ENCODE measurements at places on chromosomes 7 and 10.

DNA sequence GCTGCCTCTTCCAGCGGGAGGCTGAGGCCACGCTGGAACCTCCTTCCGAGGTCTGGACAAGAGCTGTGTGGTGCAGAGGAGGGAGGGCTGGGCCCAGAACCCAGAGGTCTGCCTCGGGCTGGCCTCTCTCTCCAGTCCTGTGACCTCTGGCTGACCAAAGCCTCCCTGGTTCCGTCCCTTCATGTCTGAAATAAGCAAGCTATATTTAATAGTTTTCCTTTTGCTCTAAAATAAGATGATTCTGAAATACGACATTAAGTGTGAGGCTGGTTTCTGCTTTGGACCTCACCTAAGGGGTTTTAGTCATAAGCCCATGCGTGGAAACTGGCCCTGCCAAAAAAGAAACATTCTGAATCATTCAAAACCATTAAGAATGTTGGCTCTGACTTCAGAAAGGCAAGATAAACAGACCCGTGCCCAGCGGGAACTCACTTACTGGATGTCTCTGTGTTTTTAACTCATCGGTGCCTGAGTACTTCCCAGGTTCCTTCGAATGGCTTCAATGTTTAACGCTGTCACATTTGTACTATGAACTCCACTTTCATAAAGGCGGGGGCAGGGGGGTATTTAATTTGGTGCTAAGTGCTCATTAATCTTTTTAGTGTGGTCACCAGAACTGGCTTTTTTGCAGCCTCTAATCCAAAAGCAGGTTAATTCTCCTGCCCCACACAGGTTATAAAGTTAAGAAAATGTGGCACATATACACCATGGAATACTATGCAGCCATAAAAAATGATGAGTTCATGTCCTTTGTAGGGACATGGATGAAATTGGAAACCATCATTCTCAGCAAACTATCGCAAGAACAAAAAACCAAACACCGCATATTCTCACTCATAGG, 157.5 kb upstream of the KLF14 start:
- DNase-seq: peak; percentile 22

DNA sequence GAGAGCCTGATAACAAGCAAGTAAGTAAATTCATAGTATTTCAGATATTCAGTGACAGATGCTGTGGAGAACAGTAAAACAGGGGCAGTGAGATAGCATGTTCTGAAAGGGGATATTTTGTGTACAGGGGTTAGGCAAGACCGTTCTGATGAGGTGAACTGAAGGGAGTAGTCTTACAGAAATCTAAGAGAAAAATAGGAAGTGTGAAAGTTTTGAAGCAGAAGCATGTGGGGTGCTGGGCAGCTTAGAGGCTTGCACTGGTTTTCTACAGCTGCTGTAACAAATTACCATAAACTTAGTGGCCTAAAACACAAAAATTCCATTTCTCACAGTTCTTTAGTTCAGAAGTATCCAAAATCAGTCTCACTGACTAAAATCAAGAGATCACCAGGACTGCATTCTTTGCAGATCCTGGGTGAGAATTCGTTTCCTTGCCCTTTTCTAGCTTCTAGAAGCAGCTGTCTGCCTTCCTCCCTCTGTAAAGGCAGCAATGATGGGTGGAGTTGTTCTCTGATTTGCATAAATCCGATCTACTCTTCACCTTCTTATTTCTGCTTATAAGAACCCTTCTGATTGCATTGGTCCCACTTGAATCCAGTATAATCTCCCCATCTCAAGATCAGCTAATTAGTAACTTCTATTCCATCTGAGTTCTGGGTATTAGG, 7.5 kb upstream of the KLF14 start:
- DNase-seq: no peak

DNA sequence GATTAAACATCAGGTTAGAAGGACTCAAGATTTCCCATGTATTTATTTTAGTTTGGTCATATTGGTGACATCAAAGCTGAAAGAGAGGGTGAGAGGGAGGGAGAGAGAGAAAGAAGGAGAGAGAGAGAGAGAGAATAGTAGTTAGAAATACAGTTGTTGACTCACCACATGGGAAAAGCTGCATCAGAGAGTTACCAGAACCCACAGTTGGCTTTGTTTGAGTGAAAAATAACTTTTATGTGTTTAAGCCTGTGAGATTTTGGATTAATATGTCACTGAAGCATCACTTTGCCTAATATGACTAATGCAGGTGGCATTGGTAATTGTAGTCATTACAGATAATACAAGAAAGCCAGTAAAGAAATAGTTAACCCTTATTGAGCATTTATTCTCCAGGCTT, 303.9 kb downstream of the REEP3 start:
- DNase-seq: no peak

GRCh38 chr7:117621075-117621618, 141.3 kb downstream of the CFTR start:
- DNase-seq: no peak

DNA sequence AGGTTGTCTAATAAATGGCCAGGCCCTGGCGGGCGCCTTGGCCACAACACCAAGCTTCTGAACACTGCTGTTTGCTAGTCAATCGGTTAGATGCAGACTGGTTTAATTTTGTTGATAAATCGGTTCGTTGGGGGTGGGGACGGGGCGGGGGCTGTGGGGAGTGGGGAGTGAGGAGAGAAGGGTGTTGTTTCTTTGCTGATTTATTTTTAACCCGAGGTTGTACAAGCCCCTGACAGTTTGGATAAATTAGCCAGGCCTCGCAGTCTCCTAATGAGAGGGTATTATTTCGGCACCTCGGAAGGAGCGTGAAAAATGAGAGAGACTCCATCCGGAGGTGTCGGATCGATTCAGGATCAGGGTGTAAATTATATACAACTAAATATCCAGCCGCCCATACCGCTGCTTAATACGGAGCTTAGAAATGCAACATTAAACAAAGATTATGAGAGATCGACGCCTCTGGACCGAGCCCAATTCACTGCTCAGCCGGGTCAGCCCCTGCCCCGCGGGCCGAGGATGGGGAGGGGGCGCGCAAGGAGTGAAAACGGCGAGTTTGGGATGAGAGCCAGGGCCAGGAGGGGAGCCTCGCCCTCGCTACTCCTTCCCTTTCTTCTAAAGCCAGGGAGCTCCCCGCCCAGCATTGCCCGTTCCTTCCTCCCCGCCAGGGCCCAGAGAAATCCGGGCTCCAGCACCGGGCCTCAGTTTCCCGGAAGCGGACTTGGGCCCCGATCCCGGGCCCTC, 8.0 kb downstream of the UNCX start:
- DNase-seq: no peak

DNA sequence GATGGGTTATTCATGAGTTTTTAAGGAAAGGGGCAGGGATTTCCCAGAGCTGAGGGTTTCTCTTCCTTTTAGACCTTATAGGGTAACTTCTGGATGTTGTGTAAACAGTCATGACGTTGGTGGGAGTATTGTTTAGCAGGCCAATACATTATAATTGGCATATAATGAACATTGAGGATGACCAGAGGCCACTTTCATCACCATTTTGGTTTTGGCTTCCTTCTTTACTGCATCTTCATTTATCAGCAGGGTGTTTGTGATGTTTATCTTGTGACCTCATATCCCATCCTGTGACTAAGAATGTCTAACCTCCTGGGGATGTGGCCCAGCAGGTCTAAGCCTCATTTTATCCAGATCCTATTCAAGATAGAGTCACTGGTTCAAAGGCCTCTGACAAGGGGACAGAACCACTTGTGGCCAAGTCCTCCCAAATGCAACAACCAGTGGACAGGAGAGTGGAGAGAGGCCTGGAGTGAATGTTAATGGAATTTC, 77.3 kb upstream of the RPA3 start:
- no peak for DNase-seq

- no peak for DNase-seq
These were observed 32.1 kb downstream of the TMEM60 start for GRCh38 chr7:77765906-77766800.

DNA sequence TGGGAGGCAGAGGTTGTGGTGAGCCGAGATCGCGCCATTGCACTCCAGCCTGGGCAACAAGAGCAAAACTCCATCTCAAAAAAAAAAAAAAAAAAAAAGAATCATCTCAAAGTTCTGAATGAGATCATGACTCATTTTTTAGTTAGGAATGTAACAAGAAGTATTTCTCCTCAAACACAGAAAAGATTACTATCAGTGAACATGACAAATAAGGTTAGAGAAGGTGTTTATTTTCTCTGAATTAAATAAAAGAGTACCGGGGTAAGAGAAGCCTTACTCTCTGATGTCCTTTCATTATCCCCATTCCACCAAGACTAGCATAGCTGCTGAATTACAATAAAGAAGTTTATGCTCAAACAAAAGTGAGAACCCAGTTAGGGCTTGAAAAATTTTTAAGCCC, 50.1 kb downstream of the IPMK start:
- DNase-seq: no peak

GRCh38 chr10:58414270-58415041, 29.2 kb downstream of the TFAM start:
- DNase-seq: no peak

GRCh38 chr7:6653071-6654003, 16.2 kb downstream of the ZNF316 start:
- DNase-seq: no peak

DNA sequence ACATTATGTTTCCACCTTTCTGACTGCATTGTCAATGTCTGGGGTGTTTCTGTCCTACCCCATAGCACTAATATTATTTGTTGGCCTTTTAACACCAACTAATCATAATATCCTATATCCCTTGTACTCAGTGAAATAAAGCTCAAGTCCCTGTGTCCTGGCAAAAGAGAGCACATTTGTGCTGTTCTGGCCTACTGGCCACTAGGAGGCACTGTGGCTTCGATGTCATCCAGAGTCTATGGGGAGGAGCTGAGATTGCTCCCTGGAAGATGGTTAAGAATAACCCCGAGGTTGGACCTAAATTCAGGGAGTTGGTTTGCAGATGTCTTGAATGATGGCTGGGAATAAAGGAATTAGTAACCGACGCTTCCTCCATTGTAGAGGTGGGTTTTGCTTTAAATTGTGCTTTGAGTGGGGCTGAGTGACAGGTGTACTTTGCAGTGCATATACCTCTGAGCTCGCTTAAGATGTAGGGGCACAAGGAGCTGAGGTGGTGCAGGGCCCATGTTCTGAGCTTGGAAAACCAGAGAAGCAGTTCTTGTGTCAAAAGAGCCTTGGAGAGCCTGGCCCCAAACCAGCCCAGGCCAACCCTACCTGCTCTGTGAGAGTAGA, 191.2 kb upstream of the PRSS1 start:
- DNase-seq: peak; percentile 56

DNA sequence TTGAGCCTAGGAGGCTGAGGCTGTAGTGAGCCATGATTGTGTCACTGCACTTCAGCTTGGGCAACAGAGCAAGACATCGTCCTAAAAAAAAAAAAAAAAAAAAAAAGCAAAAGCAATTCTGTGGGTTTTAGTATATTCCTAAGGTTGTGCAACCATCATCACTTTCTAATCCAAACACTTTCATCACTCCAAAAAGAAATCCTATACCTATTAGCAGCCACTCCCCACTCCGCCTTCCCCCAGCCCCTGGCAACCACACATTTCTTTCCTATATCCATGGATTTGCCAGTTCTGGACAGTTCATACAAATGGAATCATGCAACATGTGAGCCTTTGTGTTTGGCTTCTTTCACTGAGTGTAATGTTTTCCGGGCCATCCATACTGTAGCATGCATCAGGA, 20.4 kb downstream of the ZAN start:
- DNase-seq: no peak

- no peak for DNase-seq
These were observed 52.3 kb upstream of the KDM7A start for GRCh38 chr7:140229101-140229525.

- no peak for DNase-seq
These were observed 74.4 kb upstream of the EFCAB10 start for GRCh38 chr7:105655500-105656380.

- DNase-seq: no peak
These were observed 276.2 kb upstream of the SEMA3C start for GRCh38 chr7:81195033-81195432.

DNA sequence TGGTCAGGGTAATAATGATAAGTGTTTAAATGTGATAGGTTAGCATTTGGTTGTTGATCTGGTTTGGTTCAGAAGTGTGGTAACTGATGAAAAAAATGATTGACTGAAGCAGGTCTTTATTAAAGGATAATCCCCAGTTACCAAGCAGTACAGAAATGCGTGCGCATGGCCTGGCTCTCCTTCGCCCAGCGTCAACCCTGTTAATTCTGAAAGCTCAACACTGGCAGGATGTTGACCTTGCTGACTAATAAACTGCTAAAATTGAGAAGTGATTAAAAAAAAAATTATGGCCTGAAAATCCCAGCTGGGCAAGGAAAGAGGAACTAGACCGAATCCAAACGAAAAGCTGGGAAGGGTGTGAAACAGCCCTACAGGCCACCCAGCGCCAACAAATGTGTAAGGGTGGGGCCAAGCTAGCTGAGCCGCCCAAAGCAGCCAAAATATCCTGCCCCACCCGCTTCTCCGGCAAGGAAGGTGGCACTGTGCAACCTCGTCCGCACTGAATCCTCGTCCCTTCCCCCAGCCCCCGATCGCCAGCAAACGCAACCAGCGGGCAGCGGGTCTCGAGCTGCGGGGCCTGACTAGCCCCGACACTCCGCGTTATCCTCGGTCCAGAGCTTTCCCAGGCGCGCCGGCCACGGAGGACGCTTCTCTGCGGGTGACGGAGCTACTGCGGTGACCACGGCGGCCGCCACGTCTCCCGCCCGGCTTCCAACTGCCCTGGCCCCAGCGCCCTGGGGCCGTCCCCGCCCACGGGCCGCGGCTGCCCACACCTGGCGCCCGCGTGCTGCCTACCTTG, 561 bp downstream of the SHTN1 start:
- DNase-seq: no peak

- no peak for DNase-seq
These were observed 57.1 kb downstream of the CYCS start for GRCh38 chr7:25067726-25068501.

- DNase-seq: no peak
These were observed 13.2 kb downstream of the MRPS33 start for GRCh38 chr7:141001546-141001945.

DNA sequence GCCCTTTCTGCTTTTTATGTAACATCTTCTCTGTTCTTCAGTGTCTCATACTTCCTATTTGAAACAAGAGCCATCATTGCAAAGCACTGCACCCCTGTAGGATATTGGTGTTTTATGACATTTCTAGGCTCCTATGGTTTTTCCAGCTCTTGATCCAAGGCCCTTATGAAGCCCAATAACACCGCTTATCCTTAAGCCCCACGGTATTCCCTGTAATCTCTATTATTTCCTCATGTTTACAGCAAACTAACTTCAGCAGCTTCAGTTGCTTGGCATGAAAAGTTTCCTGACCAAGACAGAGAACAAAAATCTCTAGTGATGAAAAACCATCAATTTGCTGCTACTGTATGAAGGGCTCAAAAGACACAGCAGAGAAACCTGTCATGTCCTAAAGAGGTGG, 34.1 kb upstream of the TES start:
- DNase-seq: no peak

Data from activated T-cell treated with anti-CD3 and anti-CD28 coated beads, Interleukin-2, amount 50 U/mL, for 48 hours (primary cell).